ENCODE measurements at places on chromosomes 7 and 10.

DNA sequence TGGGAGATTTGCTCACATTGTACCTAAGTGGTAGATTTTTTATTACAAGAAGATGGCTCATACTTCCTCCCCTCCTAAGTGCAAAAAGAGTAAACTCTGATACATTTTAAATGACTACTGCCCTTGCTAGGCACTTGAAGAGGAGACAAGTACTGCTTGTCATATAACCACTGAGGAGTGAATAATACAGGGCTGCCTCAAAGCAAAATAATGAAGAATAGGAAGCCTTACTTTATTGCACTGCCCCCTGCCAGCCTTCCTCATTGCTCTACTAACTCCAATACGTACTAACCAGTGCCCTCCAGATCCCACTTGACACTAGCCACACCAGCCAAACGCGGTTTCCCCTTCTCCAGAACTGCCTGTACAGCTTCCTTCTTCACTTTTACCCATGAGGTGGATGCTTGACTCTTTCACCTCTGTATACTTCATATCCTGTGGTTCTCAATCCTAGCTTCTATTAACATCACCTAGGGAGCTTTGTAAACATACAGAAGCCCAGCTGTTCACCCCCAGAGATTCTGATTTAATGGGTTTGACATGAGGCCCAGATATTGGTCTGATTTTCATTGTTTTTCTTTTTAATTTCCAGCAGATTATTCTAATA is 11.7 kb upstream of the MTERF1 start:
- DNase-seq, result no peak

DNA sequence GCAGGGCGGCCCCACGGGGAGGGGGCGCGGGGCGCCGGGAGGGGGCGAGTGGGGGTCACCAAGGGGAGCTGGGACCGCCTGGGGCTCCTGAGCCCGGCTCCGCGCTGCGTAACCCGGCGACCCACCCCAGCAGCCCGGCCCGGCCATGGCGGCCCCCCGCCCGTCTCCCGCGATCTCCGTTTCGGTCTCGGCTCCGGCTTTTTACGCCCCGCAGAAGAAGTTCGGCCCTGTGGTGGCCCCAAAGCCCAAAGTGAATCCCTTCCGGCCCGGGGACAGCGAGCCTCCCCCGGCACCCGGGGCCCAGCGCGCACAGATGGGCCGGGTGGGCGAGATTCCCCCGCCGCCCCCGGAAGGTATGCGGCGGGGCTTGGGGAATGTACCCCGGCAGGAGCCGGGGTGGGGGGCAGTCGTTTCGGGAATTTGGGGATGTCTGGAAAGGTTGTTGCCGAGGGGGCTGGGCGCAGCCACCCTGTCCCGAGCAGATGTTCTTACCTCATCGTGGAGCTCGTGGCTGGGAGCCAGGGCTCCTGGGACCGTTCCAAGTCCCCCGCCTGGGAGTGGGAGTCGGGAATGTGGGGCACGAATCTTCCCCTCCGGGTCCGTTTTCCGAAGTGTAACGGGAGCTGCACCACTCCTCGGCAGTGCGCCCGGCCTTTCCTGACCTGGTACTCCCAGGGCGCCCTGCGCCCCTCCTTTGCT is 431 bp downstream of the ZYX start:
- peak; percentile 76 for DNase-seq

DNA sequence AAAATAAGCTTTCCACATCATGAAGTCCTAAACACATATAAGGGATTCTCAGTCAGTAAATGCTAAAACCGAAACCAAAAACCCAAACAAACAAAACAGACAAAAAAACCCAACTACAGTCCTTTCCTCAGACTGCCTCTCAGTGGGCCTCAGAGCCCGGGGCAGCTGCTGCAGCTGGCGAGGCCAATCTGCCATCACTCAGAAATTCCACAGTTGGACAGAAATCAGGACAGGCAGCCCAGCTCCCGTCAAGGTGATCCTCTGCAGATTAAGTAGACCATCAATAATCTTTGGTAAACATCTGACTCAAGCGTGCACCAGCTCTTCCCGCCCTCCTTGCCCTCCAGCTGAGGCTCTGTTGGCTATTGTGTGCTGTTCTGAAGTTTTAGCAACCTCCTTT is 142.2 kb downstream of the ATXN7L1 start:
- no peak for DNase-seq

GRCh38 chr10:70598857-70599295 is 3.7 kb downstream of the PRF1 start:
- peak; percentile 73 for DNase-seq

DNA sequence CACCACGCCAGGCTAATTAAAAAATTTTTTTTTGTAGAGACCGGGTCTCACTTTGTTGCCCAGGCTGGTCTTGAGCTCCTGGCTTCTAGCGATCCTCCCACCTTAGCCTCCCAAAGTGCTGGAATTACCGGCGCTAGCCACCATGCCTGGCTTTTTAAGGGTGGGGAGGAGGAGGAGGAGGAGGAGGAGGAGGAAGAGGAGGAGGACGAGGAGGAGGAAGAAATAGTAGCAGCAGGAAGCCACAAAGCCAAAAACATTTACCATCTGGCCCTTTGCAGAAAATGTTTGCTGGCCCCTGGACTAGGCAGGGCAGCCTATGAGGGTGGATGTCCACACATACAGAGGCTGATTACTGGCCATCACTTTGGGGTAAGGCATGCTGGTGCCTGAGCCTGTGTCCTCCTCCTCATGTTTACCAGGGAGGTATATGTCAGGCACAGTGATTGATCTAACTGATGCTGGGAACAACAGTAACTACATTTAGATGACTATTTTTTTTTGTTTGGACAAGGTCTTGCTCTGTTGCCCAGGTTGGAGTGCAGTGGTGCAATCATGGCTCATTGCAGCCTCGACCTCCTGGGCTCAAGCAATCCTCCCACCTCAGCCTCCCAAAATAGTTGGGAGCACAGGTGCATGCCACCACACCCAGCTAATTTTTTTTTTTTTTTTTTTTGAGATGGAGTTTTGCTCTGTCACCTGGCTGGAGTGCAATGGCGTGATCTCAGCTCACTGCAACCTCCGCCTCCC is 122.1 kb downstream of the HIP1 start:
- no peak for DNase-seq

- DNase-seq, result no peak
Measured at GRCh38 chr7:135803143-135803542, 54.5 kb upstream of the FAM180A start.

DNA sequence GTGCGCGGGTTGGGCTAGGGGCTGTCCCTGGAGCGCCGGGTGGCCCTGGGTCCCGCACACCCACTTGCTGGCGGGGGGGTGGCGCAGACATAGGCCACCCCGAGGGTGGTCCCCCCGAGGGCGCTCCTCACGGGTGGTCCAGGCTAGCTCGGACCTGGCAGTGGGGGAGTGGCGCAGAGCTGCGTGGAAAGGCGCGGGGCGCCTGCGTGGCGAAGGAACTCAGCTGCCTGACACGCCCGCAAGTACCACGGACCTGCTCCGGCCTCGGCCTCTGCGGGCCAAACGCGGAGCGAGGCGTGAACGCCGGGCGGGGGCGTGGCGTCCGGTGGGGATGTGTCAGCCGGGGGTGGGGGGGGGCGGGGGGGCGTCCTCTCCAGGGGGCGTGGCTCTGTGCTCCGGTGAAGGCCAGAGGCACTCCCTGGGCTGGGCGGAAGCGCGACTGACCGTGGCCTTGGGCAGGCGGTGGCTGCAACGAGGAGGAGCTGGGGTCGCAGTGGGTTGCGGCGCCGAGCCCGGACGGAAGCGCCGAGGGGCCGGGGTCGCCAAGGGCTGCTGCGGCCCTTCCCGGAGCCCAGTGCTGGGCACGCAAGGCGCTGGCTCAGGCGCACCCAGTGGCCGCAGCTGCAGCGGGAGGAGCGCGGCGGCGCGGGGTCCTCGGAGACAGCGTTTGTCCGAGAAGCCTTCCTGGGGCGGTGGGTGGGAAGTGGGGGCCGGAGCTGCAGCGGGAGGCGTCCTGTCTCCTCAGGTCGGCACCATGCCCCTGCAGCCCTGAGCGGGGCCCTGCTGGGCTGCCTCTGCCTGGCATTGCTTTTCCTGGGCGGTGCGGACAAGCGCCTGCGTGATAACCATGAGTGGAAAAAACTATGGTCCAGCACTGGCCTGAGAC is 58.9 kb upstream of the NUPR2 start:
- no peak for DNase-seq

GRCh38 chr10:73043766-73044377 is 52.8 kb downstream of the P4HA1 start:
- DNase-seq, result no peak

GRCh38 chr10:69037489-69037888 is 48.9 kb downstream of the KIFBP start:
- no peak for DNase-seq

DNA sequence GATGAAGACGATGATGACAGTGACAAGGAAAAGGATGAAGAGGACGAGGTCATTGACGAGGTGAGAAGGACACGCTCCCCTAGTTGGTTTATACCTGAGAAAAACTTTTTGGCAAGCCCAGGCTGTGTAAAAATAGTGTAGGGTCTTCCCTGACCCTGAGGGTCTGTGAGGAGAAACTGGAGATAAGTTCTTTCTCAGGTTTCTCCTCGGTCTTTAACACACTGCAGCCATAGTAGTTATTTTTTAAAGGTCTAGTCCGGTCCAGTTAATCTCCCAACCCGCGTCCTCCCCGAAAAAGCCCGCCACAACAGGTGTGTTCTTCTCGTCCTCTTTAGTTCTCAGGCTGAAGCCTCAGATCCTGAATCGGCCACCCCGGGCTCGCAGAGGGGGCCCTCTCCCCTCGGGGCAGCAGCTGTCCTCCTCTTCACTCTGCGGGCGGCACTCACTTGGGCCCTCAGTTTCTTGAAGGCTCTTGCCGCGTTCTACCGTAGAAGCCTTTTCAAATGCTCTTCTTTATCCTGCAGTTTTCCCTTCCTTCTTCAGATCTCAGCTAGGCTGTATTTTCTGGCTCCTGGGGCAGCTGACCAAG is 411 bp downstream of the BCCIP start:
- peak; percentile 3 for DNase-seq
